ENCODE measurements at places on chromosomes 13 and 19.

- DNase-seq, result no peak
These were observed 590.1 kb upstream of the SLC10A2 start for GRCh38 chr13:103656311-103656710.

DNA sequence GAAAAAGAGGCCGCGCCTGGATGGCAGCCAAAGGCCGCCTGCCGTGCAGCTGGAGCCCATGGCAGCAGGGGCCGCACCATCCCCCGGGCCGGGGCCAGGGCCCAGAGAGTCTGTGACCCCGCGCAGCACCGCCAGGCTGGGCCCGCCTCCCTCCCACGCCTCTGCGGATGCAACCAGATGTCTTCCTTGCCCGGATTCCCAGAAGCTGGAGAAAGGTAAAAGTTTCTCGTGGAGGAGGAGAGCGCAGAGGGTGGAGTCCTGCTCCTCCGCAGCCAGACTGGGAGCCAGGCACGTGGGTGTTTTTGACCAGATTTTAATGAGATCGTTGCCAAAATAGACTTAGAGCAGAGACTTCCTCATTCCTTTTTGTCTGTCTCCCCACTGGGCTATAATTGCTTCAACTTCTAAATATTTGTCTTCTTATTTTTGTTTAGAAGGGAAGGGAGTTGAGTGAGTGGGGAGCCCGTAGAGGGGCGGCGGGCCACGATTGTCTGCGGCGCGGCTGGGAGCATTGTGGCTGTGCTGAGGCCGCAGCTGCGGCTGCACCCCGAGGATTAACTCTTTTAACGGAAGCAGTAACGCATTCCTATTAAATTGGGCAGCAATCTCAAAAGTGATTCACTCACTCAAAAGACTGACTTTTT, 22.8 kb upstream of the NDUFS7 start:
- no peak for DNase-seq

DNA sequence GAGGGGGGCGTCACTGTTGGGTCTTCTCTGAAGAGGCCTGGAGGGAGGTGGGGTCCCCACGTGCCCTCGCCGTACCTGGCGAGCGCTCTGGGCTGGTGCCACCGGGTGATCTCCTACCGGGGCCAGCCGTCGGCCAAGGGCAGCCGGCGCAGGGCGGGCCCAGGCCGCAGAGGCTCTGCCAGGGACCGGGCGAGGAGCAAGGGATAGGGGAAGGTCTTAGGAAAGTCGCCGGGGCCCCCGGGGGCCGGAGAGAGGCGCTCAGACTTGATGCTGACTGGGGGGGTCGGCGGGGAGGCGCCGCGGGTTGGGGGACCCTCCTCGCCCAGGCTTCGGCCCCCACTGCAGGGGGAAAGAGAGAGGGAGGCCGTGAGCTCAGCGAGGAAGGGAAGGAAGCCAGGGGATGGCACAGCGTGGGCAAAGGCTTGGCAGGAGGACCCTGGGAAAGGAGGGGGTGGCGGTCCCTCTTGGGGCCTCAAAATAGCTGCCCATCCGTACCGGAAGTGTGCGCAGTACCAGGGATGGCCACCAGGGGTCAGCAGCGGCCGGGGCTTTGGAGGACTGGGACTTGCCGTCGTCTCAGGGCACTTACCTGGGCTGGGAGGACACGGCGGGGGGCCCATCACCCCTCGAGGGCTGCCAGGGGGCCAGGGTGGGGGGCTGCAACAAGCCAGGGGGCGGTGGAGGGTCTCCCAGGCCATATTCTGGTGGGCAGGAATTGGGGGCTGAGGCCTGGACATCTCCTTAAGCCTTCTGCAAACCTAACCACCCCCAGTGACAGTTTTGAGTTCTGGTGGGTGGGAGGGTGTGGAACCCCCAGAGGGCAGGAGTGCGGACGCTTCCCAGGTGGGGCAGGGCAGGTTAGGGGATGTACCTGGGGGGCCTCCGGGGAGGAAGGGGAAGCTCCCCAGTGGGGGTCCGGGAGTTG, 7.7 kb upstream of the TMEM161A start:
- peak; percentile 71 for DNase-seq

GRCh38 chr19:10887616-10888367, 16.4 kb downstream of the CARM1 start:
- DNase-seq, result no peak

GRCh38 chr13:62473190-62473943, 1057.7 kb upstream of the PCDH20 start:
- no peak for DNase-seq
